Stimulated activated CD8-positive, alpha-beta memory T cell treated with anti-CD3 and anti-CD28 coated beads, Interleukin-4, amount 100 ng/mL, for 1 hour (primary cell): ENCODE measurements at places on chromosomes 2 and 18.

DNA sequence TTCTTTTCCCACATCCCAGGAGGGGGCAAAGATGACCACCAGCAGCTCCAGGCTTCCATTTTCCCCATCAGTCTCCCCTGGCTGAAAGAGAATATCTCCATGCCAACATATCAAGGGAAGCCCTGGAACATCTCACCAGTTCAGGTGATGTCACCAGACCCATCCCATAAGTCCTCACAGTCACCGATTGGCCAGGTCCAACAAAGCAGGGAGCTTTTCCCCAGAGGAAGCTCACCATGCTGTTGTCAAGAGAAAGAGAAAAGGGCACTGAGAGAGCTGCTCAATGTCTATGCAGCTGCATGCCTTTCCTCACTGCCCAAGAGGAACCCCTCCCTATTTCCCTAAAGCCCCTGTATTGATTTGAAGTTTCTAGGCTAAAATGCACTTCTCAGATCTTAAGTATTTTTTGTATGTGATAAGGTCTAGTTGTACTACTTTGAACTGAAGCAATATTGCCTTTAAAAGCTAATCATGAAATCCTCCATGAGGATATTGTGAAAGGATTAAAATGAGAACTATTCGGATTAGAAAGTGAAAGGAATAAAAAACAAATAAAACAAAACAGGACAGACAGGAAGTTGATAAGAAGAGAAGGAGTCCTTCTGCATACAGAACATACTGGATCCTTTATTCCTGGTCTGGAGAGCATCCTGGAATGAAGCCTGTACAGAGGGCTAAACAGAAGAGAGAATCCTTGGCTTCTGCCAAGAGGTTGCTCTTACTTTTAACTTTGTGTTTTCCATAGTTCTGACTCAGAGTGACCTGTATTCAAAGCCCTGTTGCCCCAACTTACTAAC is 45.2 kb upstream of the CTIF start:
- DNase-seq = no peak

DNA sequence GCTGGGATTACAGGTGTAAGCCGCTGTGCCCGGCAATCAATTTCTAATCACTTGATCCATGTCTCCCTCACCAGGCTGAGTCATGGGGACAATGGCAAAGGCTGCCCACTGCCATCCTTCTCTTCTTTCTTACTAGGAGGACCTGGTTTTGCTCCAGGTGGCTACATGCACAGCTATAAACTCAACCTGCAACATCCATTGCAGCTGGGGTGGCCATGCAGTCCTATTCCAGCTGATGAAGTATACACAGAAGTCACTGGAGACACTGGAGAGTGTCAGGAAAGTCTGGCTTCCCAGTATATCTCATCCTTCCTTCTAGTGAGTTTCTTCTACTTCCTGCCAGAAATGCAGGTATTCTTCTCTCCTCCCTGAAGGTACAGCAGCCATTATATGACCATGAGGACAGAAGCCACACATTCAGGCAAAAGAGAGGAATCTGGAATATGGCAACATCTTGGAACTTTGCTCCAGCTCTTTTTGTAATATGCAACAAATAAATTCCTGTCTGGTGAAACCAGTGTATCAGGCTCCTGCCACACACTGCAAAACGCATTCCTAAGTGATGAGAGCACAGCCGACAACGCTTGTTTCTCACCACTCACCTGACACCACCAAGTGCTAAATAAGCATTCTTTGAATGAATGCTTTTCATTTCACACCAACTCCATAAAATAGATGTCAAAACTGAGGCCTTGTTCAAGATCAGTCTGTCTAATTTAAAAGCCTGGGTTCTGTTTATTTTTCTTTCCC is 32.3 kb downstream of the SCTR start:
- no peak for DNase-seq

- DNase-seq = no peak
Observed at GRCh38 chr2:153873052-153874048, 1.6 kb downstream of the GALNT13 start.

DNA sequence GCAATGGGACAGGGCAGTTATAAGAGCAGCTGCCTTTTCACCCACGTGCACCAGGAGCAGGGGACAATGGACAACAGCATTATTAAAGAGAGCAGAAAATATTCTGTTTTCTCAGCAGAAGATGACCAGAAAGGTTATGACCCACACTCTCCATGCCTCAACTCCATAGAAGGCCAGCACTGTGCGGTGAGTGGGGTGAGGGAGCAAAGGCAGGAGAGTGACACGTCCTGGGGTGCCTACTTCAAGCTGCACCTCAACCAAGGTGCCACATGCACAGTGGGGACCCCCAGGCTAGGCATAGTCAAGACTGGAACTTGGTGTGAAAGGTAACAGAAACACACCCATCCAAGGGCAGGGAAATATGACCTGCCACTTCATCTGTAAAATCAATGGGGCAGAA is 50.4 kb downstream of the POLR1A start:
- no peak for DNase-seq

DNA sequence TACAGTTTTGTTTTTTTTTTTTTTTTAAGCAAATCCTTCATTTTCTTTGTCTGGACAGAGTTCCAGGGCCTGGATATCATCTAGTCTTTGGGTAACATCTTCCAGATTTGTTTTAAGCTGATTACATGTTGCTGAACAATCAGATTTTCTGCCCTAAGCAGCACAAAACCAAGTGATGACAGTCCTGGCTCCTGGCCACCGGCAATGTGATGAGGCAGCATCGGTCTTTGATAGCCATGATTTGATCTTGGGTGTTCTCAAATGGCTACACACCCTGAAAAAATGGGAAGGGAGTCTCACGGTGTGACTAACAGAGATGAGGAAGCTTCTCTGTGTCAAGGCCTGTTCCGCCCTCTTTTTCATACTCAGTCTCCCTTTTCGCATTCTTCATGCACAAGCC is 708.6 kb upstream of the ZEB2 start:
- DNase-seq = no peak

GRCh38 chr2:134261398-134262131 is 7.7 kb downstream of the MGAT5 start:
- no peak for DNase-seq

DNA sequence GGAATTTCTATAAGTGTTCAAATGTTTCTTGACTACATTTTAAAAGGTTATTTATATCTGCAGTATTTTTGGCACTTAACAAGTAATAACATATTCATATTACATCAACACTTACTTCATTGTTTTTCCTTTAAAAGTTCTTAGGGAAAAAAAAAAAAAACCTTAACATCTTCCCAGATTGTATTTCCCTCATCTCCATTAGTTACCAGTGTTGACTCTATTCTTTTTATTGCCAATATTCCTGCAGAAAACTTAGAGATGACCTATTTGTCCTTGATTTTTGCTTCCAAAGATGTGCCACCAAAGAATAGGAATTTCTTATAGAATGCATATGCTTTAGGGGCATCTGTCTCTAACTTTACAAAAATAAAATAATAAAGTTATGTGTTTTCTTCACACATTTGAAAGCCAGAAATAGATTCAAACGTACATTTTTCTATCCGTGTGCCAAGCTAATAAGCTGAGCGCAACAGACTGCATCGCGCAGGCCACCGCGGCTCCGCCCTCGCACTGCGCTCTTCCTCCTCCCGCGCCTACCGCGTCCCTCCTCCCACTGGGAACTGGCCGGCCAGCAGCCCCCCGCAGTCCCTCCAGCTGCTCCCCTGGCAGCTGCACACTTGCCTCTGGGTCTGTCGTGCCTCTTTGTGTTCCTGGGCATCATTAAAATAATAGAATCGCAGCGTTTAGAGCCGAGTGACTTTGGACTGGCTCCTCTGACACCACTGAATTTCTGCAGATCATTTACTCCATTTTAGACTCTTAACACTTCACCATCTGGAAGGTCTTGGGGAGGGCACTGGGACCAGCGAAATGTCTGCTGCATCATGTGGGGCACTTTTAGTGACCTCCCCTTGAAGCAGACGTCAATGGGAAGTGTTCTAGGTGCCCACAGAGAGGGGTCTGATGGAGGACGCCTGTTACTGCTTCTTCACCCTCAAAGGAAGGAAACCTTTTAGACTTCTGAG is 21.2 kb upstream of the NAB1 start:
- no peak for DNase-seq

DNA sequence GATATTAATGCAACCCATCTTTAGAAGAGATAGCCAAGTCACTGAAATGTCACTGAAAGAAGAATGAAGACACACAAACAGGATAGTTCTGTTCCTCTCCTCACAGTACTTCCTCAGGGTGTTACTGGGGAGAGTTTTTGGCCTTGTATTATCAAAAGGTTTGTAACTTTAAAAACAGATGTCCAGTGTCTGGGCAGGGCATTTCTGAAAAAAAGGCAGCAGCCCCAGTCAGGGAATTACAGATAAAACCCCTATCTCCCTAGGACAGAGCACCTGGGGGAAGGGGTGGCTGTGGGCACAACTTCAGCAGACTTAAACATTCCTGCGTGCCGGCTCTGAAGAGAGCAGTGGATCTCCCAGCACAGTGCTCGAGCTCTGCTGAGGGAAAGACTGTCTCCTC is 30.8 kb downstream of the LANCL1 start:
- DNase-seq = no peak

GRCh38 chr2:6645672-6646071 is 220.0 kb downstream of the CMPK2 start:
- no peak for DNase-seq
